ENCODE measurements at places on chromosomes 3 and 15. TPM values are rescaled to one million over a fixed set of nuclear protein-coding genes. Genes with fewer than 3 reads are reported as not detected.

Gene RASGRP1
- total RNA-seq = 0.11 TPM

Gene CILP
- 0.46 TPM for total RNA-seq

Gene DHFR2
- total RNA-seq = 4.4 TPM

Gene SH3GL3
- total RNA-seq = not detected

Gene FMN1
- total RNA-seq = 1.1 TPM

Gene SST
- not detected for total RNA-seq

Gene ABI3BP
- 2.3 TPM for total RNA-seq

Gene ANKRD63
- 0.24 TPM for total RNA-seq

Gene TAGLN3
- not detected for total RNA-seq

Gene CELSR3
- 0.68 TPM for total RNA-seq

Gene NCBP2
- total RNA-seq = 12.9 TPM

Gene TMCO5A
- total RNA-seq = not detected

Gene SEMA3G
- total RNA-seq = 0.68 TPM

Gene GRIP2
- 0.06 TPM for total RNA-seq

Gene ROBO2
- total RNA-seq = 0.43 TPM

Gene MOBP
- not detected for total RNA-seq

Gene GABRA5
- not detected for total RNA-seq

Gene SLITRK3
- total RNA-seq = 10.5 TPM

Gene TM4SF1
- 7.9 TPM for total RNA-seq

Gene DNASE1L3
- total RNA-seq = 61.7 TPM

Gene GATA2
- total RNA-seq = 0.60 TPM

Gene PP2D1
- total RNA-seq = not detected

Gene SLC9C1
- not detected for total RNA-seq

Gene ATP10A
- 1.00 TPM for total RNA-seq

Gene KNG1
- total RNA-seq = 1,496 TPM

Gene CHCHD6
- total RNA-seq = 1.7 TPM

Gene ITPR1
- 13.1 TPM for total RNA-seq

Gene MINAR1
- 0.07 TPM for total RNA-seq

Gene DPPA2
- not detected for total RNA-seq

Gene EPHB3
- 0.12 TPM for total RNA-seq

Gene SYNPR
- not detected for total RNA-seq

Gene SLC24A5
- not detected for total RNA-seq

Gene ZMYND10
- total RNA-seq = 0.33 TPM

Gene HACL1
- 29.9 TPM for total RNA-seq

Gene CLPX
- 75.1 TPM for total RNA-seq

Gene GXYLT2
- 0.15 TPM for total RNA-seq

Gene TCF12
- total RNA-seq = 28.9 TPM

Gene TP53BP1
- 10.6 TPM for total RNA-seq
